Inflammatory macrophage treated with lipopolysaccharide for 1 hour (primary cell): ENCODE measurements at places on chromosomes 2 and 18.

DNA sequence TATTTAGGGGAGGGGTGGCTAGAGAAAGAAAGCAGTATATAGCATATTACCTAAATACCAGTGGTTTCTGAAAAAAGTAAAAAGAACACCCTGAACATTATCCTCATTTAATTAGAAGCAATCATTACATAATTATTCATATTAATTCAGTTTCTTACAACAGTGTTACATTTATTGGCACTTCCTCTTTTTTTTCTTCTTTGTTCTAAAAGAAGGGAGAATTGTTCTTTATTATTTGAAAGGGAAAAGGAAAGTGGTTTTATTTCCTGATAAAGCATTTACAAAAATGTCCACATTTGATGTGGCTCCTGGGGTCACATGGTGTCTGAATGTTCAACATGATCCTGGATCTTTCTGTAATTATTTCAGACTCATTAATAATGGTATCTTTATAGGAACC lies 254.9 kb upstream of the ZEB2 start:
- peak; percentile 7 for DNase-seq

DNA sequence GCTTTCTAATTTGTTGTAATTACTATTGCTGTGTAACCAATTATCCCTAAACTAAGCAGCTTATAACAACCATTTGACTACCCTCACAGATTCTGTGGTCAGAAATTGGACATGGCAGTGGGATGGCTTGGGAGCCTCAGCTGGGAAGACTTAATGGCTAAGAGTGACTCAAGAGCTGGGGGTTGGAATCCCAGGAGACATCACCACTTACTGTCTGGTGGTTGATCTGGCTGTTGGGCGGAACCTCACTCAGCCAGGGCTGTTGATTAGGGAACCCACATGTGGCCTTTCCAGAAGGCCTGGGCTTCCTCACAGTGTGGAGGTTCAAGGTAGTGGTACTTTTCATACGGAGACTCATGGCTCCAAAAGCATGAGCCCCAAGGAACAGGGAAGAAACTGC lies 49.8 kb downstream of the E2F6 start:
- DNase-seq, result no peak

- DNase-seq, result no peak
Measured at GRCh38 chr2:18771212-18771611, 181.8 kb upstream of the NT5C1B start.

- DNase-seq, result no peak
Measured at GRCh38 chr2:32742376-32742775, 114.5 kb downstream of the TTC27 start.

DNA sequence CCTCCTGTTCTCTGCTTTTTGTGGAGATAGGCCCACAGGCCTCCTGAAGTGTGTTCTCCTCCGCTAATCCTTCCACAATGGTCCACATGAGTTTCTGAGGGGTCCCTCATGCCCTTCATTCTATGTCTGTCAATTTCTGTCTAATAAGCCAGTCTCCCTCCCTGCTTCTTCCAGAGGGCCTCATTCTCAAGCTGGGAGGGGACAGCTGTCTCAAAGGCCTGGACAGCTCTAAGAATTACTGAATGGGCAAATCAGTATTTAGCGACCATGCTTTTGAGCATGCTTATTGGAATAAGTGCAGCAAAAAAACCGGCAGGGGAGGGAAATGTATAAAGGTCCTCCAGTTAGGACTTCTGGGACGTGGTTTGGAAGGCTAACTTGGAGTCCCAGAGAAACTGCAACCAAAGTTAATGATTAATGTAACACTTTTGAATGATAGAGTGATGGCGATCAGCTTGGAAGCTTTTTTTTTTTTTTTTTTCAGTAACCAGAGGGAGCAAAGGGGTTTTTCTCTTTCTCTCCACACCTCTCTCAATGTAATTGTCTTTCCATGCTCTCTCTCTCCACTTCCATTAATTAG lies 890.7 kb upstream of the POU3F3 start:
- no peak for DNase-seq

GRCh38 chr2:32248299-32248698 lies 16.4 kb downstream of the NLRC4 start:
- DNase-seq, result no peak

- DNase-seq, result no peak
Measured at GRCh38 chr2:204452464-204453023, 92.7 kb upstream of the PARD3B start.

GRCh38 chr2:120488531-120488930 lies 142.6 kb downstream of the INHBB start:
- no peak for DNase-seq

DNA sequence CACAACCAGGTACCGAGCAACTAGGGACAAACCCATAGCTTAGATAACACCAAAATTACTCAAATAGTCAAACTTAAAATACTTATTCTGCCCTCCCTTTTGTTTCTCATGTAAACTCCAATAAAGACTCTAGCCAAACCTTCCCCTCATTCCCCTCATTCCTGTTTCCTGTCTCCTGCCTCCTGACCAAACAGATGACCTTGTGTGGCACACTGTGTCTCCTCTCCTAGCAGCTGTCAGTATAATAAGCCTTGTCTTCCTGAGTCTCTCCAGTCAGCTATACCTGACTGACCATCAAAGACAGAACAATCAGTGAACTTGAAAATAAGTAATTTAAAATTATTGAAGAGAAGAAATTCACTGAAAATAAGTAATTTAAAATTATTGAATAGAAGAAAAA lies 14.3 kb downstream of the SULT1C4 start:
- DNase-seq, result no peak

DNA sequence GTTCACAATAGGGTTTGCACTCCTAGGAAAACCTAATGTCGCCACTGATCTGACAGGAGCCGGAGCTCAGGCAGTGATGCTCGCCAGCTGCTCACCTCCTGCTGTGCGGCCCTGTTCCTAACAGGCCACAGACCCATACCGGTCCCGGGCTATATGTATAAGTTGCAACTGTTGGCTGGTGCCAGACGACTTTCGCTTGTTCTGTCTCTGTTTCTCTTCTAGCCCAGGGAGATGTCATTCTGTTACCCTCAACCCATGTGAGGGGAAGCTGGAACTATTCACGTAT lies 170.3 kb downstream of the BCL2 start:
- DNase-seq, result no peak

DNA sequence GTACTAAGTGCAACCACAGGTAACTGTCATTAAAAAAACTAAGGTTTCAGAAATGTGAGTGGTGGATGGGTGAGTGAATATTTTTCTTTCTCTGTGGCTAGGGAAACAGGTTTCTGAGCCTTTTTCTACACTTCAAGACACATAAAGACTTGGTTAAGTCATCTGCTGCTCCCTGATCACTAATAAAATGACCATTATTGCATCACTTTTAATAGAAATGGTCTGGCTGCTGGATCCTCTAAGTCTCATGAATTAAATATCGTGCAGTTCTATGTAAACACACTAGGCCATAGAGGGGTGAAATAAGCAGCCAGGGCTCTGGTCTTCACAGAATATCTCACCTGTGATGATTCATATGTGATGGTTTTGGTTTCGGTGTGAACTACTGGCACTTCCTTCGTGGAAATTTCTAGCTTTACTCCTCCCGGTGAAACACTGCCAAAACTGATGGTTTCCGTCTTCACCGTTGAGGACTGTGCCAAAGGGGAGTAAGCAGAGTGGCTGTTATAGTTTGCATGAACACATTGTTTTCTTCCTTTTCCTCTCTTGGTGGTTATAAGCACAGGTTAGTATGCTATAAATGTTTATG lies 100.4 kb upstream of the ZBTB14 start:
- no peak for DNase-seq

DNA sequence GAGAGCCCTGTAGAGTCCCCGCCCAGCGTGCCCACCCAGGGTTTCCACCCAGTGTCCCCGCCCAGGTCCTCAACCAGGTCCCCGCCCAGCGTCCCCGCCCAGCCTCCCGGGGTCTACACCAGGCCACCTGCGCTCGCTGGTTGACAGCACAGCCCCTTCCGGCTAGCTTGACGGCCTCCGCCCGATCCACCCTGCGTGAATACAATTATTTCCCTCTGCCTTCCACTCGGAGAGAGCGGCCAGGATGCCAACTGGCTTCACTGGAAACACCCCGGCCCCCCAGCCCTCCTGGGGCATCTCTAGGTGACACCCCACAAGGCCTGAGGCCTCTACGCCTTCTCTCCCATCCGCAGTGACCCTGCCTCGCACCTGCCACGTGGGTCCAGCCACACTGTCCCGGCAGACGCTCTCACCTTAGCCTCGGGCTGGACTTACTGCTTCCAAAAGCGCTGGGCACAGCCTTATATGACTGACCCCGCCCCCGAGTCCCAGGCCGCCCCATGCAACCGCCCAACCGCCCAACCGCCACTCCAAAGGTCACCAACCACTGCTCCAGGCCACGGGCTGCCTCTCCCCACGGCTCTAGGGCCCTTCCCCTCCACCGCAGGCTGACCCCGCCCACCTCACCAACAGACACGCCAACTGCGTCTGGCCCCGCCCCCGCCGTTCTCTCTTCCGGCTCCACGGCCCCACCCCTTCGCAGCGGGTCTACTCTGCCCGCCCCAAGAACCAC lies 188.1 kb downstream of the LAMA1 start:
- no peak for DNase-seq

DNA sequence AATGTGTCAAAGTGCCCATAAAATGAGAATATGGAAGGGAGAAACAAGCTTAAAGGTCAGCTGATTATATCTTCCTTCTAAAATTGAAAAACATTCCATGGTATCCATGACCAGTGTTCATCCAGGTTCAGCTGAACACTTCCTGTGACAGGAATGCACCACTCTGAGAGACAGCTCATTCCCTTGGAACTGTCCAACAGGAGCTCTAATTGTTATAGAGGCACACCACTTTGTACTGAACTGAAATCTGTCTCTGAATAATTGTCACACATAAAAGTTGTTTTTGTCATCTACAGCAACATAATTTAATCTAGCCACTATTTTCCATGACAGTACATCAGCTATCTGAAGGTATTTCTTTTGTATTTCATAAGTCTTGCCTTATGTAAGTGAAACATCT lies 195.9 kb upstream of the ZNF804A start:
- no peak for DNase-seq

GRCh38 chr18:61855449-61856378 lies 37.1 kb downstream of the RNF152 start:
- no peak for DNase-seq

- no peak for DNase-seq
Measured at GRCh38 chr18:45332871-45333270, 282.4 kb upstream of the SLC14A2 start.

- no peak for DNase-seq
Measured at GRCh38 chr2:23508066-23508390, 123.0 kb downstream of the KLHL29 start.

- DNase-seq, result no peak
Measured at GRCh38 chr2:128815248-128815647, 496.6 kb upstream of the HS6ST1 start.
